ENCODE measurements at places on chromosomes 2 and 18.

DNA sequence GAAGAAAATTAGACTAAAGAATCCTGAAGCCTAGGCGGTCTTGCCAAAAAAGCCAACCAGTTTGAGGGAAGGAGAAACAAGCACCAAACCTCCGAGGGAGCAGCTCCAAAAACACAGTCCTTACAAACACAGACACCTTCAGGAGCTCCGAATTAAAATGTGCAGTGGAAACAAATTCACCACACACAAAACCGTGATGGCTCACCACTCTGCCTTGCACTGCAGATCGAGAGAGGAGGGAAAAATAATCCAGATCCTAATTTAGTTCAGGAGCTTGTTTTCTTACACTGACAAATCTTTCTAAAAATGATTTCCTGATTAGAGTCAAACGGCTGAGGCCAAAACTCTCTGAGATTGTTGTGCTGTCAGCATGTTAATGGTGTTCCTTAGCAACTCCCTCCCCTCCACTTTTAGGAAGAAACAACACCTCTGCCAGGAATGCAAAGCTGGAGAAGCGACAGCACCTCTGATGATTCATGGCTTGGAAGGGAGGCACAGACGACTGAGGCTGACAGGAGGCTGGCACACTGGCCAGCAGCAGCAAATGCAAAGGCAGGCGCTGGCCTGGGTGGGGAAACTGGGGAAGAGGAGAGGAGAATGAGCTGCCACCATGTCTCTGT lies 249.4 kb upstream of the KLHL29 start:
- peak; percentile 35 for DNase-seq

DNA sequence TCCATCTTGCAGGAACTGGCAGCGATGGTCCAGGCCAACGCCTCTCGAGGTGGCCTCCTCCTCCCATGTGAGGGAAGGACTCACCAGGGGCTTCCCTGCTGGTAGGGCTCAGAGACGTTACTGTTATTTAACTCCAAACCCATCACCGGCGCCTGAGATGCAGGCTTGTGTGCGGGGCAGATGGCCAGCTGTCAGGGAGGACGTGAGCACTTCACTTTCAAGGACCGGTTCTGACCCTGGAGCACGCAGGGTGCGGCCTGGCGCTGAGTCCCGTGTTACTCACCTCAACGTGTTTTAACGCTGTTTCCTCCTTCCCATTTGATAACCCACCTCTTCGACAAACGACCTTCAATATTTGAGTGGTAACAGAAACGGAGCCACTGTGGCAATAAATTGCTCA lies 350.2 kb downstream of the ZNF516 start:
- DNase-seq: no peak

DNA sequence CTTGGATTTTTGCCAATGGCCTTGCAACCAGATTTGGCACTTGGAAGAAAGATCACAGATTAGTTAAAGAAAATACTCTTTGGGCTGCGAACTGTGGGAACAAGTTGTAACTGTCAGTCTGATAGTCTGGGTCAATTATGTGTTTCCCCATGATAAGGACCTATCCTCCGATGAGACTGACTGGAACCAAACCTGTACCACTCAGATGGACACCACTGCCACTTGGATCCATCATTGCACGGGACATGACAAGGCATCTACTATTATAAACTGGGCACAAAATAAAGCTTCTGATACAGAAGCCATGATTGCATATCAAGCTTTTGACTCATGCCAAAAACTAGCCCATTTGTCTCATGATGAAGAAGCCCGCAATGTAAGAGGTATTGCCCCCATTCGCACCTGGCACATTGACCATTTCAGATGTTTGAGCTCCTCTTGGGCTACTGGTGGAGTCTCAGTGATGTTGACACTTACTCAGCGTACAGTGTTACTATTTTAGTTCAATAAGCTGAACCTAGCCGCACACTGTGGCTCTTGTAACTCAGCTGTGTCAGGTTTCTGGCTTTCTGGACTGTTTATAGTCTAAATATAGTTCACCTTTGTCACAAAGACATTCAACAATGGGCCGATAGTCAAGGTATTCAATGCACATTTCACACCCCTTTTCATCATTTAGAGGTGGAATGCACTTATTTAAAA lies 179.8 kb upstream of the RBBP8 start:
- no peak for DNase-seq

GRCh38 chr18:62131301-62131909 lies 55.5 kb downstream of the PIGN start:
- peak; percentile 8 for DNase-seq

GRCh38 chr2:60984720-60985119 lies 32.8 kb upstream of the PEX13 start:
- DNase-seq: no peak

DNA sequence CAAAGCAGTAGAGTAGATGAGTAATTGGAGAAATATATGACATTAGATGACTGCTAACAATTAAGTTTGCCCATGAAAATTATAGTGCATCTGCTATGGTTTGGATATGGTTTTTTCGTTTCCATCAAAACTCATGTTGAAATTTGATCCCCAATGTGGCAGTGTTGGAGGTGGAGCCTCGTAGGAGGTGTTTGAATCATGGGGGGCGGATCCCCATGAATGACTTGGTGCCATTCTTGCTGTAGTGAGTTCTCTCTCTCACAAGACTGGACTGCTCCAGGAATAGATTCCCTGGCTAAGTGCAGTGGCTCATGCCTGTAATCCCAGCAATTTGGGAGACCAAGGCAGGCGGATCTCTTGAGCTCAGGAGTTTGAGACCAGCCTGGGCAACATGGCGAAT lies 9.7 kb upstream of the CUL3 start:
- DNase-seq: no peak

- no peak for DNase-seq
Measured at GRCh38 chr2:206692971-206693370, 25.2 kb downstream of the DYTN start.

- no peak for DNase-seq
Measured at GRCh38 chr18:44502790-44503189, 177.9 kb upstream of the SETBP1 start.

DNA sequence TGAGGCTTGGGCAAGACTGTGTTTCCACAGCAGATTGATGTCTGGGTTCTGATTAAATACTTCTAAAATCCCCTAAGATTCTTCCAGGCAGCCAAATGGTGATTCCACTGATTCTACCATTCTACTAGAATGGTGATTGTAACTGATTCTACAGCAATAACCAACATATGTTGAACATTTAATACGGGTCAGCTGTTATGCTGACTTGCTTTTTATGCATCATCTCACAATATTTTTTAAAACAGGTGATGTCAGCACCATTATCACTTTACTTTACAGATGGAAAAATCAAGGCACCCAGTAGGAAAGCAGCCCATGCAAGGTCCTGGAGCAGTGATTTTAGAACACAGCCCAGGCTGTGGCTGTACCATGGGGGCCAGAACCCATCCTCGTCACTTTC lies 37.5 kb downstream of the TIMM21 start:
- no peak for DNase-seq

DNA sequence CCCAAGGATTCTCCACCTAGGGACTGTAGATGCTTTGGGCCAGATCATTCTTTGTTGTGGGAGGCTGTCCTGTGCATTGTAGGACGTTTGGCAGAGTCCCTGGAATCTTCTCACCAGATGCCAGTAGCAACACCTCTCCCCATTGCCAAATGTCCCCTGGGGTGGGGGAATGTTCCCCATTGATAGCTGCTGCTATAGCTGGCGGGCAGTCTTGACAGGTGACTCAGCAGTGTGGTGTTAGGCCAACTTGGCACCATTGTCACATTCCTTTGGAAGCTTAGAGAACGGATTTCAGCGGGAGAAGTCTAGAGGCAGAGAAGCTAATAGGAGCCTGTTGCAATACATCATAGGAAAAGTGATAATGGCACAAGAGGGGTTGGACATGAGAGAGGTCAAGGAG lies 495.7 kb upstream of the SMIM21 start:
- DNase-seq: no peak

GRCh38 chr2:225457482-225457881 lies 58.0 kb downstream of the NYAP2 start:
- no peak for DNase-seq

GRCh38 chr2:190876631-190877030 lies 4.0 kb upstream of the GLS start:
- no peak for DNase-seq

DNA sequence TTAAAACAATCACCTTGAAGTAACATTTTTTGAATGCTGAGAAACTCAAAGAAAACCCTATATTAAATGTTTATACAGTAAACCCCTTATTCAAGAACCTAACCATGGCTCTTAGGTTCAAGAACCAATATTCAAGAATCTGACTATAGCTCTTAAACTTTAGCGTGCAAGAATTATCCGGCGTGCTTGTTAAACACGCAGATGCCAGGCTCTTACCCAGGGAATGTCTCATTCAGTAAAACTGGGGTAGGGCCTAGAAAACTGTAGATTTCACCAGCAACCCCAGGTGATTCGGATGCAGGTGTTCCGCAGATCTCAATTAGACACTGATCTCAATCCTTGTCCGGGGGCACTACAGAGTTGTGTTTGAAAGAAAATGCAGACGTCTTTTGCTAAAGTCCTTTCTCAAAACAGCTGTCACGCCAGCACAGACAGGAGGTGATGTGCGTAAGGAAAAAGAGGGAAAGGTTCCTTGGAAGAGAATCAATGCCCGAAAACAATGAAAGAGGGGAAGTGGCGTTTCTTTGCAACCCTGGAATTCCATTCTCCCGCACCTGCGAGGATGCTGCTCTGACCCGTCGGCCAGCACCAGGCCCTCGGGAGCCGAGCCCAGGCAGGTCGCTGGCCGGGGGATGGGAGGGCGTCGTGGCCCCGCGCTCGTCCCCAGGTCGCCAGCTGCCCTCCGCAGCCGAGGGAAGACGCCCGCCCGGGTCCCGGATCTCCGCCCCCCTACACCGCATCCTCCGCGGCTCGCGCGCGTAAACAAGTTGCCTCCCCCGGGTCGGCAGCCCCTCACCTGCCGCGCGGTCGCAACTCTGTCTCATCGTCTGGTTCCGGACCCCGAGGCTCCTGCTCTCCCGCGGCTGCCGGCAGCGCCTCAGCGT lies 851 bp downstream of the EIF2AK3 start:
- DNase-seq: no peak

GRCh38 chr18:62632788-62633455 lies 82.4 kb upstream of the PHLPP1 start:
- DNase-seq: no peak

GRCh38 chr18:35577045-35577848 lies 4.3 kb upstream of the GALNT1 start:
- no peak for DNase-seq
